ENCODE measurements at places on chromosomes 1 and 21. TPM values are rescaled to one million over a fixed set of nuclear protein-coding genes. Genes with fewer than 3 reads are reported as not detected.

Gene ACTL8
- polyA plus RNA-seq: not detected

Gene TP73
- polyA plus RNA-seq: 0.64 TPM

Gene MTARC1
- 5.4 TPM for polyA plus RNA-seq

DNA sequence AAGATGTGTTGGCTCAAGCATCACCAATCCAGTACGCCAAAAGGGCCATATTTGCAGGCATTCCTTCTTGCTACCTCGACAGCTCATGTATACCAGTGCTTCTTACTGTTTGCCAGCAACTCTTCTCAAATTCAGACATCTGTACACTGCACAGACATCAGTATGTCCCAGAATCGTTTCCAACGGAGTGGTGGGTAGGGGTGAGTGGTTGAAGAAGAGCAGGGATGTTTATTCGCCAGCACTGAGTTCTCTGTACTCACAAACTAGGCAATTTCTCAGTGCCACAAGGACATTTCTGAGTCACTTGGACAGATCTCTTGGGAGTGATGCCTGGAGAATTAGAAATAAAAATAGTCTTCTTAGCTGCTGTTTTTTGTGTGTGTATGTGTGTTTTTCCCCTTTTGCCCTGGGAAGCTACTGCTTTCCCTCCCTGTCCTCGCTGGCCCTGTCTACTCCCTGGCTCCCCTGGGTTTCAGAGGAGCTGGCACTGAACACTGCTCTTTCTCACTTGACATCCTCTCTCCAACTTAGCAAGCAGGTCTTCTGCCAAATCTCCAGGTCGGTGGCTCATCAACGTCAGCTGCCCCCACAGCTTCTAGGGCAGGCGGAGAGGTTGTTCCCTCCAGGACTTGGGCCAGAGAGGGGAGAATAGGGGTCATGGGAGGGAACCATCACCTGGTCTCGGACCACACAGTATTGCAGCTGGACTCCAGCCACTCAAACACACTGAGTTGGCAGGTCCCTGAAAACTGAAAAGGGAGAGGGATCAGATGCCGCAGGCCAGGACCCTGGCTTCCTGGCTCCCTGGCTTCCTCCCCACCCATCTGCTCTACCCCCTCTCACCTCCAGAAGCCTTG lies 90.5 kb downstream of the NMNAT2 start:
- H3K27ac ChIP-seq: no peak overlapping the region
- no peaks in the 10 kb centered on the region for H3K27me3 ChIP-seq
- H3K4me1 ChIP-seq: 0 out of 2 replicates have a peak, but pooled peaks cover 9% of the 10 kb centered on the region
- no peaks in the 10 kb centered on the region for H3K36me3 ChIP-seq

- H3K27me3 ChIP-seq: no peaks in the 10 kb centered on the region
- no peak for DNase-seq
- peaks cover 14% of the 10 kb centered on the region for H3K4me1 ChIP-seq
- H3K27ac ChIP-seq: no peak overlapping the region
Measured at GRCh38 chr1:44659566-44659965, 14.7 kb downstream of the TMEM53 start.

- DNase-seq: no peak
- no peaks in the 10 kb centered on the region for H3K27me3 ChIP-seq
- peak overlapping the region; percentile 40 for H3K27ac ChIP-seq
- no peak overlapping the region for H3K4me3 ChIP-seq
- peaks cover 59% of the 10 kb centered on the region for H3K4me1 ChIP-seq
Measured at GRCh38 chr1:93604411-93604810, 77.2 kb downstream of the BCAR3 start.

All from SK-N-SH (cell line).